ENCODE measurements at places on chromosomes 1 and 21. TPM values are rescaled to one million over a fixed set of nuclear protein-coding genes. Genes with fewer than 3 reads are reported as not detected.

Gene AGL
- 16.9 TPM for total RNA-seq

Gene SLC2A5
- total RNA-seq = 9.4 TPM

Gene FCGR2B
- 30.2 TPM for total RNA-seq

Gene IGSF9
- 0.18 TPM for total RNA-seq

DNA sequence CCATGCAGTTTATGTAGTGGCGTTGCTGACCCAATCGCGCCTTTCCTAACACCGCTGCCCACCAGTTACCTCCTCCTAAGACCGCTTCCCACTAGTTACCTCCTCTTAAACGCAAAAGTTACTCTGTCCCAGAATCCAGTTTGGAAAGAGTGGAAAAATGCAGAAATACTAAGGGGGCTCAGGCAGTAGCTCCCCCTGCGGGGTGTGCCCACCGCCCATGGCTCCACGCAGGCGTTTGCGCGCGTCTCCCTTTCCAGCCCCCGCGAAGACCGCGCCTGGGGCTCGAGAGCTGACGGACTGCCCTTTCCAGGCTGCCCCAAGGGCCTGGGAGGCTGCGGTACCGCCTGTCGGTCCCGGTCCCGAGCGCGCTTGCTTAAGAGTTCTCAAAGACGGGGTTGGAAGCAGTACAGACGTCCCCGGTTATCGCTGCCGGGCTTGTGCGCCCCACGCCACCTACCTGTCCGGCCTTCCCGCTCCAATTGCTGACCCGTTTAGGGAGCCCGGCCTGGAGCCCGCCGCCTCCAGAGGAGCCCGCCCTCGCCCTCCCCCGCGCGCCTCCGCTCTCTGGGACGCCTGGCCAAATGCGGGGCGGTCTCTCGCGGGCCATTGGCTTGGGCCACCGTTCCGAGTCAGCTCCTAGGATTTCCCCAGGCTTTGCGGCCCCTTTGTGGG lies 414.1 kb upstream of the ESRRG start:
- DNase-seq = no peak

GRCh38 chr1:56908619-56909221 lies 54.1 kb downstream of the C8A start:
- DNase-seq = no peak

DNA sequence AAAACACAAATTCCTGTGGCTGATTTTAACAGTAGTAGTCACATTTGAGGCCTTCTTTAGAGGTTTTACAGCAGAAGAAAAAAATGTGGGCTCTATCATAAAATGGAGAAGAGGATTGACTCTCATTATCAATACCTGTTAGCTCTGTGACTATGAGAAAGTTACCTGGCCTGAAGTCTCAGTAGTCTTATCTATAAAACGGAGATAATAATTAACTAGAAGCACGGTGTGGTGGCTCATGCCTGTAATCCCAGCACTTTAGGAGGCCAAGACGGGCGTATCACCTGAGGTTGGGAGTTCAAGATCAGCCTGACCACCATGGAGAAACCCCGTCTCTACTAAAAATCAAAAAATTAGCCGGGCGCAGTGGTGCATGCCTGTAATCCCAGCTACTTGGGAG lies 90.4 kb upstream of the PLPPR4 start:
- no peak for DNase-seq

DNA sequence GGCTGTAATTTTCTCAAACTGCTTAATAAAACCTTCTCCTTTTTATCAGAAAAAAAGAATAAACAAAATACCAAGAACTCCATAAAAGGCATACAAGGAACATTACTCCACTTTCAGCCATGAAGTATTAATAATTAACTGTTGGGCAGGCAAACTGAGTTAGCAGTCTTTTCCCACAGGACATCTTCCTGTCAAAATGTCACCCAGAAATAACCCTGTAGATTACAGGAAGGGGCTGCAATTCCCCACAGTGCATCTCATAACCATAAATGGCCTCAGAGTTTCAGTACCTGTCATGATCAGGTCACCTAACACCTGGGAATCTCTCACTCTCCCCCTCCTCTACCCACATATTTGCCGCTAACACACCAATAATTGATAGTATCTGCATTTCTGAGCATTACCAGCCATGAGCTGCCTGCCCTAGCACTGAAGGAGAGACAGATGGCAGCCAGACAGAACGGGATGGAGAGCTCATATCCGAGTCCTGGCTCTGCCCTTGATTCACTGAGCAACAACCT lies 475.0 kb downstream of the SMYD3 start:
- no peak for DNase-seq

DNA sequence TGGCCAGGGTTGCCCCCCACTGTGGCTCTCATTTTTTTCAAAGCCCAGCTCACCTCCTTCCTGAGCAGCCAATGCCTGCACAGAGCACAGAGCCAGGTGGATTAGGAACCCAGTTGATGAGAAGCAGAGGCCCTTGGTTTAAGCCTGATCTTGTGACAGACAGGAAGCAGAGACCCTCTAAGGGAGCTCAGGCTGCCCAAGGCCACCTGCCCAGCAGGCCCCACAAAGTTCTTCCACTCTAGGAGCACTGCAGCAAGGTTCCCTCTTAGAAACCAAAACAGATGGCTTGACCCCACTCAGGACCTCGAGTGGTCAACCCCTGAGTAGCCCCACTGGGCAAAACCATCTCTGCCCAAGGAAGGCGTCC lies 25.5 kb upstream of the PRSS38 start:
- DNase-seq = no peak

DNA sequence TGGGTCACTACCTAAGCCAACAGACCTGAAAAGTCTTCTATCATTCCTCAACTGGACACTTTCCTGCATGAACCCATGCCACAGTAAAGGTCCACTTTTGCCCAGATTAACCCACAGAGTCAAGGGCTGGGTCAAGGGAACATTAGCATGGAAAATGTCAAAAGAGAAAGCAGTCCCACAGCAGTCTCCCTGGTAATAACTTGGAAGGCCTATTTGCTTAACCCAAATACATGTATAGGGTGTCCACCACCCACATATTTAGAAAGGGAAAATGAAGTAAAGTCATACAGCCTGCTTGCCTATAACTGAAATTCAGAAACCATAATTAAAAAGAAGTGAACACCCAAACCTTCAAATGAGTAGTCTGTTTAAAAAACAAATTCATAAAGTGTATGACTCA lies 16.1 kb upstream of the HSD3B1 start:
- DNase-seq = no peak

GRCh38 chr1:160685266-160685665 lies 26.4 kb downstream of the CD48 start:
- no peak for DNase-seq

DNA sequence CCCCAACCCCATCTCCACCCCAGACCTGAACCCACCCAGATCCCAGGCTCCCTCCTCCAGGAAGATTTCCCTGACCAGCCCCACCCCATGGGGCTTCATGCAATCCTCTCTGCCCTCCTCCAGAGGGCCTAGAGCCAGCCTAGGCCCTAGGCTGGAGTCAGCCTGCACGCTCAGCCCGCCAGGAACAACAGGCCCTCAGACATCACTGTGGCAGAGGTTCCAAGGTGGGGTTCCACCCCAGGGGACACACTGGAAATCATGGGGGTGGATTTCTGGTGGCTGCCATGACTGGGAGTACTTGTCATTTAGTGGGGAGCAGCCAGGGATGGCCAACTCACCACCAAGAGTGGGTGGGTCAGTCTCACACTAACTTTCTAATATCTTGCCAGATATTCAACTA lies 122.0 kb downstream of the GLIS1 start:
- DNase-seq = peak; percentile 33

DNA sequence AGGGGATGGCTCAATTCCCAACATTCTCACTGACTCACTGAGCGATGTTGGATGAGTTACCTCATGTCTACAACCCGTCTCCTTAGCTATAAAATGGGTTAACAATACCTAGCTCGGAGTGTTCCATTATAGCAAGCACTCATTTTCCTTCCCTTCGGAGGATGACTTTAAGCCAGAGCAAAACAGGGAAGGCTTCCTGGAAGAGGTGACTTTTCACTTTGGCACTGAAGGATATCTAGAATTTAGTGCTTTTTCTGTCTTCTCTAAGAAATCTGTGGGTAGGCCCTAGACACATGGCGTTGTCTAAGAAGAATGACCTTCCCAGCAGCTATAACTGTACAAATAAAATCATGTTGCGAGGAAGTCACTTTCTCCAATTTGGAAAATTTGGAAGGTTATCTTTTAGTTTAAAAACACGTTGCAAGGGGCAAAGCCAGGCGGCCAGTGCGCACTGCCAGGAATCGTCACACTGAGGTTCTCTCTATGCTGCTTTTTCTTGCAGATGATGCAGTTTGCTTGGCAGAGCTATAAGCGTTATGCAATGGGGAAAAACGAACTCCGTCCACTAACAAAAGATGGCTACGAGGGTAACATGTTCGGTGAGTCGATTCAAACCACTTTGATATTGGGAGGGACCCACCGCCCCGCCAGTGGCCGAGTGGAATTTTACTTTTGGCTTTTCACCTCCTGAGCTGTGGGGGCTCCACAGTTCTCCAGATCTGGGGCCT lies 69.5 kb downstream of the MAN1C1 start:
- DNase-seq = no peak

DNA sequence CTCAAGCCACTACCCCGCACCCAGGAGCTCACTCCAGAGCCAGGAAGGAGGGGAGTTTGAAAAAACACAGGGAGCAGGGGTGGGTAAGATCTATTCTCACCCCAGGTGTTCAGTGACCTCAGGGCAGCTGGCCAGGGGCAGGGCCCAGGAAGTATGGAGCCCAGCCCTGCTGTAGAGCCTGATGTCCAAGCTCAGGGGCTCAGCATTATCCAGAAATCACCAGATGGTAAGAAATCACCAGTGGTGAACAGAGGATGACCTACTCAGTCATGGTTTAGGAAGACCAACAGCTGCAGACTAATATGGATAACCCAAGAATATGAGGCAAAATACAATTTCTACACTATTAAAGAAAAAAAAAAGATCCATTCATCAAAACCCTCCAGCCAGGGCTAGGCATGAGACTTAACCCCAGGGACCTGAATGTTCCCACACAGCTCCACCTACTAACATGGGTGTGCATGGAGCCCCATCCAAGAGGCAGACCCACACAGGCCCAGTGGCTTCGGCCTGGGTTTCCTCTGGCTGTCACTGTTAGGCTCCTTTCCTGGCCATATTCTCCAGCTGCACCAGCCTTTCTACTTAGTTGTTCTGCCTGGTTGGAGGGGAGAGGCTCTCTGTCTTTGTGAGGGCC lies 67.6 kb downstream of the KCNN3 start:
- no peak for DNase-seq

DNA sequence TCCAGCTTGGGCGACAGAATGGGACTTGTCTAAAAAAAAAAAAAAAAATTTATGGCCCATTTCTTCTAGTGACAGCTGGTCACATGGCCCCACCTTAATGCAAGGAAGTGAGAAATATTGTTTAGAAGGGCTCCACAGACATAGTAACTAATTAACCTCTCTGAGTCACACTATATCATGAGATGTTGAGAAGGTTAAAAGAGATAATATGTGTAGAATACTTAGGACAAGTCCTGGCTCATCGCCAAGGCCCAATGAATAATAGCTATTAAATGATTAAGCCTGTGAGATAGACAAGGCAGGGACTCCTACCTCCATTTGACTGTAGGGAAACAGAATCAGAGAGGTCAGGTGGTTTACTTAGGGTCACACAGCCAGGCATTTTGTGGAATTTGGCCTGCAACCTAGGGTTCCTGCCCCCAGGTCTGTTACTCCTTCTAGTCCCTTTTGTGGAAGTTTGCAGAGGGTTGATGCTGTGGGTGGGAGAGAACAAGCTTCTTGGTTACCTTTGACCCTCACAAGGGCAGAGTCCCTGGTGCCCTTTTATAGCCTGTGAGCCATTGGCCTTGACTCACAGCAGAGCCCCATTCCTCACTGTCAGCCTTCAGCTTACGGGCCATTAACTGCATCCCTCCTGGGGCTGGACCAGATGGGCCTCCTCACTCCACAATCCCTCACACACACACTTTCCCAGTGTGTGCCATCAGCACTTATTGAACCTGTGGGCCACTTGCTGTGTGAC lies 48.5 kb downstream of the OPRD1 start:
- no peak for DNase-seq

DNA sequence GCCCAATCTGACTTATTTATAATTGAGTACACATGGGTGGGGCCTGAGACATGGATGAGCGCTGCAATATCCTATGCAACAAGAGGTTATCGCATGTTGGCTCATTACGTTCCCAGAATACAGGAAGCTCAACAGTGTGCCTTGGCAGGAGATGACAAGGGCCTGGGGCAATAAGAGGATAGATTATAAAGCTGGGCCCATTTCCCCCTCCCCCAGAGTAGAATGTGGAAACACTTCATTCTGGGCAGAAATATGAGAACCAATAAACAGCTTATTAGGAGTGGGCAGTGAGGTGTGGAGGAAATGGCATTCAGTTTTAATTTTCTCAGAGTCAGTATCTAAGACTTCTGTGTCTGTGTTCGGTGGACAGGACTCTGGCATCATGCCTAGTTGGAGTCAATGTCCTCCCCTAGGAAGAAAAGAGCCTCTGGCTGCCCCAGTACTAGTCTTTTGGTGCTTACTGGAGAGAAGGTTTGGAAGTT lies 92.8 kb downstream of the PIK3R3 start:
- no peak for DNase-seq

DNA sequence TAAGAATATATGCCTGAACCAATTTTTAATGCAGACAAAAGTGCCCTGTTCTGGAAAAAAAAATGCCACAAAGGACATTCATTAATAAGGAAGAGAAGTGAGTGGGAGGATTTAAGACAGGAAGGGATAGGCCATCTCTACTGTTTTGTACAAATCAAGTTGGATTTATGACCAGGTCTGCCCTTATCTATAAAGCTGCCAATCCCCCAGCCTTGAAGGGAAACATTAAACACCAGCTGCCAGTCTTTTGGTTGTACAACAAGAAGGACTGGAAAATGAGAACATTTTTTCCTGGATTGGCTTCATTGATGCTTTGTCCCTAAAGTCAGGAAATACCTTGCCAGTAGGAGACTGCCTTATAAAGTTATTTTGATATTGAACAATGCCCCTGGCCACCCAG lies 444.0 kb downstream of the NPHP4 start:
- no peak for DNase-seq

DNA sequence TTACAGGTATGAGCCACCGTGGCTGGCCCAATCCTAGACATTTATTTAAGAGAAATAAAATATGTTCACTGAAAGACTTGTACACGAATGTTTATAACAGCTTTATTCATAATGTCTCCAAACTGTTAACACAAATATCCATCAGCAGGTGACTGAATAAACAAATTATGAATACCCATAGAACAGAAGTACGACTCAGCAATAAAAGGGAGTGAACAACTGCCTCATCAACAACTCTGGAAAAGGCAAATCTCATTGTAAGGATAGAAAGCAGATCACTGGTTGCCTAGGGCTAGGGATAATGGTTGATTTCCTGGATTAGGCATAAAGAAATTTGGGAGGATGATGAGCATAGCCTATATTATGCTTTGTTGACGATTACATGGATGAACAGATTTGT lies 41.7 kb downstream of the GABPA start:
- DNase-seq = no peak

DNA sequence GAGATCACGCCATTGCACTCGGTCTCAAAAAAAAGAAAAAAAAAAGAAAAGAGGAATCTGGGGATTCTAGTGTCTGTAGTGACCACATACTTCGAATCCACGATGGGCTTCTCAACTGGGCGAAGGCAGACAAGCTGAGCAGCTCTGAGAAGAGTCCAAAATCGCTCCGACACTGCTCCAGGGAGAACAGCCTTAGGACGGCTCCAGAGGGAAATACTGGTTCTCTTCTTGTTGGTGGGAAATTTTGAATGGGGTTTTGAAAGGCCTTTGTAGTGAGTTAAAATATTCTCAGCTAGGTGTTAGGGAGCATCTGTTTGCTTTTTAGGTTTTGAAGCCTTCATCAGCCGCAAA lies 18.3 kb upstream of the HJV start:
- no peak for DNase-seq

All from sciatic nerve (tissue), 2 donors.